ENCODE measurements at places on chromosomes 7 and 10.

DNA sequence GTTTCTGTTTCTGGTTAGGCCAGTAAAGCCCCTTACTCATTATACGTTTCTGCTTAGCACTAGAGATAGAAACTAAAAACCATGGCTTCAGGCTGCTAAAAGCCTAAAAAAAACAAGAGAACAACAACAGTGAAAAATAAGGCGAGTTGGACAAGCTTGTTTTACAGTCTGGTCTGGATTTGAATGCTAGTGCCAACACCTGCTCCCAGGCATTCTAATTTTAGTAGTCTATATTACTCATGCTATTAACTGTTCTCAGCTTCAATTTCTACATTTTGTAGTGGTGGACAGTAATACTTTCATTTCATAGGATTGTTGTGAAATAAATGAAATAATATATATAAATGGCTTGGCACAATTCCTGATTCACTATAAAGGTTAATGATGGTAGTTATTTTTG is 108.5 kb downstream of the HBP1 start:
- DNase-seq, result no peak

DNA sequence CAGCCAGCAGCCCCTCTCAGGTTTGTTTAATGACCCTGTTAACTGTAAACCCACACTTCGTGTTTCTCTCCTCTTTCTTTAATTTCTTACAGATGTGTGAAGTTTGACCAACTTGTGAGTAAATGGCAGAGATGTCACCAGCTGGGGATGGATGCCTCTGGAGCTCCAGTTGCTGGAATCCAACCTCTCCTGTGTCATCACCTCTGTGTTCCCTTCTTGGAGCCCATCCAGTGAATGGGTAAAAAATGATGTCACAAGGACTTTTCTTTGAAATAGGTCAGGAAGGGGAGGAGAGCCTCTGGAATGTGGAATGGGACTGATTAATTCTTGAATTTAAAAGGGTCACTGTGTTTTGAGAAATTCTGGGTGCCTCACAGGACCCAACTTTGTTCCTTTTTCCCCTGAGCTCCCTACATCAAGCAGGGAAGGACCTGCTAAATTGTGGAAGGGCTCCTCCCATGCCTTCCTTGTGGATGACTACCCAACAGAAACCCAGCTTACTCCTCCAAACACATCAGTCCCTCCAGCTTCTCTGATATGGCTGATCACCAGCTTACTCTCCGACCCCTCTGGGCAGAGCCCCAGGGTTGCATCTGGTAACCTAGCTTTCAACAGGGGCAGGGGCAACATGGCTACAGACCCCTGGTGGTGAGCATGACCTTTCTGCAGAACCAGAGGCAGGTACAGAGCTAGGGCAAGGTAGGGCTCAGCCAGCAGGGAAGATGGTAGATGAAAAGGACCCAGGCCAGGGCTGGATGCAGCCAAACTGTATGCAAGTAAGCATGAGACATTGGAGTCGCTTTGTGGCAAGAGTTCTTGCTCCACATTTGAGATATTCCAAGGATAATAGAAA is 67.5 kb downstream of the STRA8 start:
- DNase-seq, result no peak

- DNase-seq, result no peak
Measured at GRCh38 chr7:154776350-154776749, 226.6 kb downstream of the PAXIP1 start.

DNA sequence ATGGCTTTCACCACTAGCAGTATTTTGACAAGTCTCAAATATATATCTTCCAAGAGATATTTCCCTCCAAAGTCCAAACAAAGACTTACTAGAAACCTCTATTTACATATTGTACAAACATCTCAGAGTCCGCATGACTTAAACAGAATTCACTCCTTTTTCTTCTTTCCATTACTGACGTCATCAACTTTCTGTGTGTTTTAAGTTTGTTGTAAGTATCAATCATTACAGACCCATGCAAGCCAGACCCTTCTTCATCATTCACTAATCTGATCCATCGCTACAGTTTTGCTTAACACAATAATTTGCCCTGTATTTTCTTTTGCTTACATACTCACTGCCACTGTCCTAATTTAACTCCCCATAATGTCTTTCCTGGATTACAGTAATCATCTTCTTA is 51.9 kb downstream of the SEMA3A start:
- no peak for DNase-seq

DNA sequence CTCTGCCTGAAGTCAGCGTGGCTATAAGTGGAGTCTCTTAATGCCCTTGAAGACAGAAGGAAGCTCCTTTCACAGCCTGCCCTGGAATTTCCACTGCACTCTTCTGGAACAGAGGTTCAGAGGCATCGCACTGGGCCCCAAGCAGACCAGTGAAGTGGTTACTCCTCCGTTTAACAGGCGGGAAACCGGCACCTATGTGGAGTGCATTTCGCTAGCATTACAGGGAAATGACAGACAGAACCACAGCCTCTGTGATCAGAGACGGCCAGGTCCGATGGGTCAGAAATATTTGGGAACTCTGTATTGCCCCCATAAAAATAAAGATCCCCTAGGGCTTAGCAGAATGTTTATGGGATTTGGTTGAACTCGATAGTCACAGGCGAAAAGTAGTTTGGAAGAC is 406.9 kb upstream of the PRKCQ start:
- DNase-seq, result no peak

- no peak for DNase-seq
Measured at GRCh38 chr7:98125759-98126158, 19.1 kb downstream of the LMTK2 start.

- no peak for DNase-seq
Measured at GRCh38 chr7:46165276-46165675, 244.2 kb upstream of the IGFBP3 start.

- DNase-seq, result no peak
Measured at GRCh38 chr7:99027841-99028240, 116.1 kb downstream of the SMURF1 start.

DNA sequence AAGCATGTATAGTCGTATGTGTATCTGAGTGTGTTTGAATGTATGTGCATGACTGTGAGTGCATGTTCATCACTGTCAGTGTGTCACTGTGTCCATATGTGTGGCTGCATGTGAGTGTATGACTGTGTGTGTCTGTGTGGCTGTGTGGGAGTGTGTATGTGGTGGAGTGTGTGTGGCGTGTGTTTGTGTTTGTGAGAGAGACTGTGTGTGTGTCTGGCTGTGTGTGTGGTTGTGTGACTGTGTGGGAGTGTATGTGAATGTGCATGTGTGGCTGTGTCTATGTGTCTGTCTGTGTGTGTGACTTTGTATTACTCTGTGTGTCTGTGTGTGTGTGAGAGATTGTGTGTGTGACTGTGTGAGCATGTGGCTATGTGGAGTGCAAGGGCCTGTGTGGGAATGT is 502.4 kb downstream of the DNAJB6 start:
- DNase-seq, result no peak

DNA sequence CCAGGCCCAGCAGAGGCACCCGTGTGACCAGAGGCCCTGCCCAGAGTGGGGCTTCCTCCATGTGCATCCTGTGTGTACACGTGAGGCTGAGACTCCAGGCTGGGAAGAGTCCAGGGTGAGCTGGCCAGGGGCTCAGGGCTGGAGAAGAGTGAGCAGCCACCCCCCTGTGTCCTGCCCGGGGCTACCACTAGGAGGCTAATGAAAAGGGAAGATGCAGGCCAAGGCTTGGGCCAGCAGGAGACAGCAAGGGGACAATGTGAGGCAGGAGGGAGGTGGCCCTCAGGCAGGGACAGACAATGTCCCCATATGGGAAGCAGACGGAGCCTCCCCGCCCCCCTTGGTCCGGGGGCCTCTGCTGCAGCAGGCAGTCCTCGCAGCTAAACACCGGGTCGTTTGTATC is 102.0 kb downstream of the HIF1AN start:
- DNase-seq, result no peak

GRCh38 chr7:100722480-100723212 is 2.4 kb downstream of the EPO start:
- DNase-seq, result no peak

GRCh38 chr7:151387161-151388006 is 22.5 kb downstream of the WDR86 start:
- DNase-seq, result no peak

All from activated CD4-positive, alpha-beta T cell treated with anti-CD3 and anti-CD28 coated beads for 24 hours (primary cell).